ENCODE measurements at places on chromosomes 6 and 20. TPM values are rescaled to one million over a fixed set of nuclear protein-coding genes. Genes with fewer than 3 reads are reported as not detected.

GRCh38 chr6:11067348-11067747, 23.2 kb upstream of the ELOVL2 start:
- no peaks in the 10 kb centered on the region for H3K27me3 ChIP-seq
- H3K36me3 ChIP-seq = no peaks in the 10 kb centered on the region
- H3K4me1 ChIP-seq = peaks cover 39% of the 10 kb centered on the region
- DNase-seq = no peak
- no peak overlapping the region for H3K4me3 ChIP-seq

- H3K36me3 ChIP-seq = no peaks in the 10 kb centered on the region
- no peak overlapping the region for H3K4me3 ChIP-seq
- no peaks in the 10 kb centered on the region for H3K27me3 ChIP-seq
Measured at GRCh38 chr6:46626228-46626909, 26.2 kb downstream of the CYP39A1 start.

The PCSK2 gene
- total RNA-seq = 0.07 TPM

GRCh38 chr20:16917636-16918035, 169.5 kb downstream of the OTOR start:
- no peaks in the 10 kb centered on the region for H3K36me3 ChIP-seq
- no peaks in the 10 kb centered on the region for H3K27me3 ChIP-seq
- DNase-seq = no peak
- H3K4me1 ChIP-seq = peaks cover 5% of the 10 kb centered on the region
- H3K27ac ChIP-seq = no peak overlapping the region

- no peaks in the 10 kb centered on the region for H3K36me3 ChIP-seq
- DNase-seq = no peak
- no peaks in the 10 kb centered on the region for H3K27me3 ChIP-seq
- no peaks in the 10 kb centered on the region for H3K4me1 ChIP-seq
Measured at GRCh38 chr20:61864481-61864880, 201.2 kb downstream of the TAF4 start.

- no peaks in the 10 kb centered on the region for H3K36me3 ChIP-seq
- H3K27ac ChIP-seq = no peak overlapping the region
- H3K4me1 ChIP-seq = peaks cover 19% of the 10 kb centered on the region
- DNase-seq = no peak
Measured at GRCh38 chr20:20480689-20481088, 112.8 kb downstream of the INSM1 start.

- H3K27ac ChIP-seq = peak overlapping the region; percentile 25
- peaks cover 58% of the 10 kb centered on the region for H3K27me3 ChIP-seq
- DNase-seq = peak; percentile 92
- H3K4me1 ChIP-seq = peaks cover 14% of the 10 kb centered on the region
- peak overlapping the region; percentile 91 for H3K4me3 ChIP-seq
Measured at GRCh38 chr6:43246301-43247113, 3.2 kb downstream of the TTBK1 start.

The CALHM4 gene
- total RNA-seq = not detected
